ENCODE measurements at places on chromosomes 3 and 15. TPM values are rescaled to one million over a fixed set of nuclear protein-coding genes. Genes with fewer than 3 reads are reported as not detected.

NTRK3 gene
- not detected for total RNA-seq

DAPK2 gene
- 1.6 TPM for total RNA-seq

HES1 gene
- not detected for total RNA-seq

AGBL1 gene
- total RNA-seq = not detected

TMEM42 gene
- 22.8 TPM for total RNA-seq

FBN1 gene
- 0.21 TPM for total RNA-seq

ANKRD63 gene
- 0.31 TPM for total RNA-seq

SMCO1 gene
- not detected for total RNA-seq

DOCK3 gene
- total RNA-seq = 1.9 TPM

APOD gene
- not detected for total RNA-seq

GXYLT2 gene
- total RNA-seq = not detected

CLDN1 gene
- total RNA-seq = not detected

GOLGA6L7 gene
- not detected for total RNA-seq

RPL35A gene
- 1,893 TPM for total RNA-seq

PLSCR5 gene
- total RNA-seq = not detected

SNX33 gene
- 1.7 TPM for total RNA-seq

EBLN2 gene
- 8.7 TPM for total RNA-seq

SPATA12 gene
- total RNA-seq = not detected

C3orf85 gene
- total RNA-seq = not detected

CHRFAM7A gene
- total RNA-seq = not detected

SNX22 gene
- total RNA-seq = 4.4 TPM

GOLGA8N gene
- total RNA-seq = 12.3 TPM

CYP1A1 gene
- total RNA-seq = 0.27 TPM

All from naive thymus-derived CD8-positive, alpha-beta T cell (primary cell).